ENCODE measurements at places on chromosomes 16 and 17.

- no peak for DNase-seq
Observed at GRCh38 chr17:76593959-76594358, 8.3 kb upstream of the ST6GALNAC2 start.

DNA sequence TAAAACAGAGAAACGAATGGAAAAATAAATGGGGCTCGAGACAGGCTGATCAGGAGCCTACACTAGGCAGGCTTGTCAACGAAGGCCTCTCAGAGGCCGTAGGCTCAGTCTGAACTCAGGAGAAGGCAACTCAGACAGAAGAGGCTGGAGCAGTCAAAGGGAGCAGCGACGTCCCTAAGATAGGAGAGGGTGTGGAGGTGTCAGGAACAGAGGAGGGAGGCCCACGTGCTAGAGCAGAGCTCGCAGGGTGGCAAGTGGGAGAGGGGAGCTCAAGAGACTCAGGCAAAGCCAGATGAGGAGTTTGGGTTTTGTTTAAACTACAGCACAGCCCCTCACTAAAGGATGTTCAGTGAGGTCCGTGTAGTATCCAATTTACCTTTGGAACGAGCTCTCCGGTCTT, 32.7 kb downstream of the LRRC75A start:
- DNase-seq: no peak

DNA sequence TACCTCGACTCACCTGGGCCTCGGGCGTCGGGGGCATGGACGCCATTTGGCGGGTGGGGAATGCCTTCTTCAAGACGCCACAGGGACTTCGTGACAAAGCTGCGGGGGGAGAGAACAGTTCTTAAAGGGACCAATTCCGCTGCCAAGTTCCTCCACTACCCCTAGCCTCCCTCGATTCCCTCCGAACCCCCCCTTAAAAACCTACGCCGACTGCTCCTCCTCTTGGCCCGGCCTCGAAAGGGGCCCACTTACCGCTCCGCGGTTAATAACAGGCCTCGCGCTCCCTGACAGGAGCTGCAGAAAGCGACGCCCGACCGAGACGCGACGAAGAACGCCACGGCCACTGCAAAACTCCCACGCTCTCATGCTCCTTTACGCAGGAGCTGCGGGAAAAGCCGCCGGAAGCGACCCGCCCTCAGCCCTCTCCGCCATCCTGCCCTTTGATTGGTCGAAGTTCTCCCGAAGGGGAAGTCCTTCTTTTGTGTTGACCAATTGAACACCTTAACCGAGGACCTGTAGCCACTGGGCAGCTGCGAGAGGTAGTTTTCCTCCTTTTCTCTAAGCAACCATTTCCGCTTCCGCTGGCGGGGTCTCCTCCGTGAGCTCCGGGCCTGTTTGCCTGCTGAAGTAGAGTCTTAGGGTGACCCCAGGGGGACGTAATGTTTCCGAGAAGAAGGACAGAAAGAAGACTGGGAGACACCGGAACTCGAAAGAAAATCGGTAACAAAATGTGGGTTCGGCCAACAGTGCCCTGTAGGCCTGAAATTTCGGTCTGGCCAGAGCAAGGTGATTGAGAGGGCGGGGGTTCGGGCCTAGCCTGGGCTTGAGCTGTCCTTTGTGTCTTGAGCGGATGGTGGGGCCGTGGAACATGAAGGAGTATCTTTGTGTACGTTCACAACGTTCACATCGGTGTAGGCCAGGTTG, at the start of the genes NAA60 and ZNF597:
Gene NAA60, plus strand, starts transcription at position 573 of the 924 bp plus-strand sequence. CDS start 32,548 bp downstream, outside the sequence.
Gene ZNF597, minus strand, starts transcription at position 397 of the 924 bp plus-strand sequence. Its CDS starts 351 bp downstream, at position 46.
- peak; percentile 95 for DNase-seq

GRCh38 chr17:59423137-59423724, 91.8 kb downstream of the YPEL2 start:
- no peak for DNase-seq

DNA sequence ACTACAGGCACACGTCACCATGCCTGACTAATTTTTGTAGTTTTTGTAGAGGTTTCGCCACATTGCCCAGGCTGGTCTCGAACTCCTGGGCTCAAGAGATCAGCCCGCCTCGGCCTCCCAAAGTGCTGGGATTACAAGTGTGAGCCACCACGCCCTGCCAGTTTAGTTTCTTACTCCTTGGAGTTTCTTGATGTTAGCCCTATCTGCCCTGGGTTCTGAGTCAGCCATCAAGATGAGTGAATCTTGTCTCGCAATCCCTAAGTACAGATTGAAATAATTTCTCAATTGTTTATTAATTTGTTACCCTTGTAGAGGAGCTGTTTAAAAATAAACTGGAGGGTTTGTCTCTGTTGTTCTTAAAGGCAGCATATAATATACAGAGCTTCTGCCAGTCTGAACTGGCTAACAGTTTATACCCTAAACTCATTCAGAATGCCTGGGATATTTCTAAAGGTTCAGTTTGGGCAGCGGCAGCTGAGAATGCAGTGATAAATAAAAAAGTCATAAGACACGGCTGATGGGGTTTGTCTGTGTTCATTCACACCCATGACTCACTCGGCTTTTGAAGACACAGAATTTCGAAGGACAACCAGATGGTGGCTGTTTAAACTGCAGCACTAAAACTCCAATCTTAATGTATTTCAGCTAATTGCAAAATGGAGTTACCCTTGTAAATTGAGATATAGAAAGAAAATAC, 39.6 kb downstream of the GPRC5B start:
- no peak for DNase-seq

DNA sequence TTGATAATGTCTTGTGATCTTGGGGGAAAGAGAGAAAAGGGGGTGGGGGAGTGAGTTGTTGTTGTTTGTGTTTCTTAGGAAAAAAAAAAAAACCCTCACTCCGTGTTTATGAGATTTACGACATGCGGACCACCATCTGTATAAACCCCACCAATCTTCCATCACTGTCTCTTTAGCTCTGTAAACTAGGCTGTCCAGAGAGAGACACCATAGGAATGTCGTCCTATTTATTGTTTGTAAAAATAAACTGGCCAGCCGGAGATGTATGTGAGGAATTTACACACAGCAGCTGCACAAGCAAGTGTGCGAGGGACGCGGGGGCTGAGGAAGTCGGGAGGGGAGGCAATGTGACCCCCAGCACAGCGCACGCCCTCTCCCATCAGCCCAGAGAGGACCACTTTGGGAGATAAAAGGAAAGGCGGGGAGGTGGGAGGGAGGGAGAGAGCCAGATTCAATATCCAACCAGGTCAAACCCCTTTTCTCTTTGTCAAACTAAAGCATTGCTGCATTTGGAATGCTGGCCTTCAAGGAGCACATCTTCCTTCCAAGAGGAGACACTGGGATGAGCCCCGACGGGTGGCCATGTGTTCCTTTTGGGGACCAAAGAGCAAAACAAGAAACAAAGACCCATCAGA, 136.2 kb upstream of the SALL1 start:
- DNase-seq: no peak

DNA sequence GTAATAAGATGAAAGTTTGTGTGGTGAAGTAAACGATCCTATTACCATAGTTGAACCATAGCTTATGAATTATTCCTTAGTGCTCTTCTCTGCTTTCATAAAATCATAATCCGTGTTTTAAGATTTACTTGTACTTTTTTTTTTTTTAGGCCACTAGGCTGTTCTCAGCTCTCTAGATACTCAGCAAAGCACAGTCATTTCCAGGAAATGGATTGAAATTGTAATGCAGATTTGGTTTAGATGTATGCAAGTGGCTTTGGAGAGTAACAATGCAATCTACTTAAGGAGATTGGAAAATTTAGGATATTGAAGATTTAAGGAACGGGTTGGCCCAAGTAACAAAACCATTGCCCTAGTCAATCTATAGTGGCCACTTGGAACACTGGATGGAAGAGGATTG, 125.1 kb downstream of the PITPNC1 start:
- no peak for DNase-seq

DNA sequence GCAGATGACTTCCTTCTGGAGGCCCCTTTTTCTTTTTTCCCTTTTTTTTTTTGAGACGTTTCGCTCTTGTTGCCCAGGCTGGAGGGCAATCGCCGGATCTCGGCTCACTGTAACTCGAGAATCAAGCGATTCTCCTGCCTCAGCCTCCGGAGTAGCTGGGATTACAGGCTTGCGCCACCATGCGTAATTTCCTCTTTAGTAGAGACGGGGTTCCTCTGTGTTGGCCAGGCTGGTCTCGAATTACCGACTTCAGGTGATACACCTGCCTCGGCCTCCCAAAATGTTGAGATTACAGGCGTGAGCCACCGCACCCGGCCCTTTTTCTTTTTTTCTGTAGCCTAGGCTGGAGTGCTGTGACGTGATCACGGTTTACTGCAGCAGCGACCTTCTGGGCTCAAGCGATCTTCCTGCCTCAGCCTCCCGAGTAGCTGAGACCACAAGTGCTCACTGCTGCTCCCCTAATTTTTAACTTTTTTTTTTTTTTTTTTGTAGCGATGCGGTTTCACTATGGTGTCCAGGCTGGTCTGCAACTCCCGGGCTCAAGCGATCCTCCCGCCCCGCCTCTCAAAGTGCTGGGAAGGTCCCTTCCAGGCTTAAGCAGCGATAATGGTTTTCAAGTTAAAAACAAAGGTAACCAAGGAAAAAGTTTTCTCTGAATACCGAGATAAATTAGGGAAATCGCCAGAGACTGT, 956 bp upstream of the IST1 start:
- DNase-seq: no peak

- no peak for DNase-seq
Observed at GRCh38 chr16:58128181-58128631, 975 bp downstream of the CFAP20 start.

DNA sequence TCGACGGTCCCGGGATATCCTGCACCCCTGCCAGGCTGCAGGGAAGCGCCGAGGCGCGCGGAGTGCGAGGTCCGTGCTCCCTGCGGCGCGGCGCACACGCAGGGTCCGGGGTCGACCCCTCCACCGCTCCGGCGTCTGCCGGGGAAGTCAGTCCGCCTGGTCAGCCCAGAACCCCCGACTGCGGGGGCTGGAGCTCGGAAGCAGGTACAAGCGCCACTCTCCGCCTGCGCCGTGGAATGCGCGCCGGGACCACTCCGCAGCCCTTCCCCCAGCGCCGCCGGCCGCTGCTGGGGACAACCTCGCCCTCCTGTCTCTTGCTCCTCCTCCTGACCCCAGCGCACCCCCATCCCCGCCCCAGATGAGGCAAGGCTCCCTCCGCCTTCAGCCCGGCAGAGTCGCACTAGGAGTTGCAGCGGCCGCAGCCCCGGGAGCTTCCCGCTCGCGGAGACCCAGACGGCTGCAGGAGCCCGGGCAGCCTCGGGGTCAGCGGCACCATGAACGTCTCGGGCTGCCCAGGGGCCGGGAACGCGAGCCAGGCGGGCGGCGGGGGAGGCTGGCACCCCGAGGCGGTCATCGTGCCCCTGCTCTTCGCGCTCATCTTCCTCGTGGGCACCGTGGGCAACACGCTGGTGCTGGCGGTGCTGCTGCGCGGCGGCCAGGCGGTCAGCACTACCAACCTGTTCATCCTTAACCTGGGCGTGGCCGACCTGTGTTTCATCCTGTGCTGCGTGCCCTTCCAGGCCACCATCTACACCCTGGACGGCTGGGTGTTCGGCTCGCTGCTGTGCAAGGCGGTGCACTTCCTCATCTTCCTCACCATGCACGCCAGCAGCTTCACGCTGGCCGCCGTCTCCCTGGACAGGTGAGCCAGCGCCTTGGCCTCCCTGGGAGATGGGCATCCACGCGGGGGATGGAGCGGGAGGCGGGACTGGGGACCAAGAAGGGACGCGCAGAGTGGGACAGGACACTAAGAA, at the start of gene GALR2:
Gene GALR2, plus strand, starts transcription at position 392 of the 974 bp plus-strand sequence. Its CDS starts 103 bp downstream, at position 495.
- no peak for DNase-seq

DNA sequence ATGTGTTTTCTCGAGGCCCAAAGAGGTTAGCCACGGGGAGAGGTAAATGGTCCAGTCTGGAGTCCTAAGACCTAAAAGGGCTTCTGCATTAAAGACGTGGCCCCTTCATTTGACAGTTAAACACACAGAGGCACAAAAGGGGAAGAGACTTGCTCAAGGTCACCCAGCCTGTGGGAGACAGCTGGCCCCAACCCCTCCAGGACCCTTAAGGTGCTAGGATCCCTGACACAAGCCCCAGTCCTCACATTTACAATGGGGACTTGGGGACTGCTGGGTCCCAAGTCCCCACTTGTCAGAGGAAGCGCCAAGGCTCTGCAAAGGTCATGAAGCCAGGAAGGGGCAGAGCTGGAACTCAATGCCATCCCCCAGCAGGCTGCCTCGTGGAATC, 1.7 kb downstream of the ABAT start:
- DNase-seq: no peak

GRCh38 chr16:79391395-79391794, 209.1 kb downstream of the MAF start:
- DNase-seq: no peak

GRCh38 chr17:57766318-57766943, 21.3 kb upstream of the CCDC182 start:
- no peak for DNase-seq

- DNase-seq: no peak
Observed at GRCh38 chr16:70735141-70735979, 49.5 kb upstream of the MTSS2 start.

GRCh38 chr17:16880121-16880842, 91.6 kb downstream of the TNFRSF13B start:
- no peak for DNase-seq

GRCh38 chr17:75475144-75475835, 18.9 kb downstream of the TMEM94 start:
- no peak for DNase-seq

- no peak for DNase-seq
Observed at GRCh38 chr17:34351096-34351495, 5.2 kb upstream of the CCL13 start.

- no peak for DNase-seq
Observed at GRCh38 chr16:20916942-20917341, 16.4 kb downstream of the LYRM1 start.

DNA sequence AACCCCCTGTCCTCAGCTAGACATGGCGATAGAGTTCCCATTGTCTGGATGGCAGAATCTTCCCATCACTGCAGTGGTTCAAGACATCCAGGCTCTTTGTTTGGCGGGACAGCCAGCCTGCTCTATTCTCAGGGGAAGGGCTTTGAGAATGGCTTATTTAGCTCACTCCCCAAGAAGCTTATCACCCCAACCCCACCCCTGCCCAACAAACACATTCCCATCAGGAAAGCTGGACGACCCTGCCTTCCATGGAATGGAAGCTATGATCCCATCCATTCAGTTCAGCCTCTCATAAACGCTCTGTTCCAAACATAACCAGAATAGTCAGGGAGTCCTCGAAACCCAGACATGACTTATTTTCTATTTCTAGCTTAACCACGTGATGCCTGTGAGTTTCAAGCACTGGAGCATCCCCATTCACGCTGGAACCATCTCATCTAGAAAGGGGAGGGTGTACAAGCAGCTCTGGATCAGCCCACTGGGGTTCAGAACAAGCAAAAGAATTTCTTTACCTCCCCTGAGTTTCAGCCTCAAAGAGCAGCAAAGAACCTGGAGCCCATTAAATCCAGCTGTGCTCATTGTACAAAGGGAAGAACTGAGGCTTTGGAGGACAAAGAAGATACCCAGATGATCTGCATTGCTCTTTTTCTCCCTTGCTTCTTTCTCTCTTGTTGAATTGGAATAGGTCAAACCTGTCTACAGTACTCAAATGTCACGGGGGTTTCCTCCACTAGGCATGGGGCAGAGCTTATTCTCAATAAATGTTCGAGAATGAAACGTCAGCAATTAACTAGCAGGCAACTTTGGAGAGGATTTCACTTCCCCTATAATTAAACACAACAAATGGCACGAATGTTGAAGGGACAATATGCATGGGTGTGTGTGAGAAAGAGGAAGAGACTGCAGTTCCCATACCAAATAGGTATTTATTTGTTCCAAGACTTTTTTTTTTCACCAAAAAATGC, 93.1 kb downstream of the XYLT1 start:
- DNase-seq: no peak

GRCh38 chr17:17883801-17884200, 47.0 kb upstream of the SREBF1 start:
- DNase-seq: no peak

GRCh38 chr16:5042574-5043171, 8.9 kb upstream of the NAGPA start:
- no peak for DNase-seq

Data from HAP-1 (cell line).